Caudate nucleus (tissue), 63 donors: ENCODE measurements at places on chromosomes 11 and 22.

GRCh38 chr11:123375832-123376231 is 54.2 kb upstream of the GRAMD1B start:
- DNase-seq, result no peak

GRCh38 chr22:27318516-27318915 is 483.0 kb downstream of the MN1 start:
- peak; percentile 67 for DNase-seq

DNA sequence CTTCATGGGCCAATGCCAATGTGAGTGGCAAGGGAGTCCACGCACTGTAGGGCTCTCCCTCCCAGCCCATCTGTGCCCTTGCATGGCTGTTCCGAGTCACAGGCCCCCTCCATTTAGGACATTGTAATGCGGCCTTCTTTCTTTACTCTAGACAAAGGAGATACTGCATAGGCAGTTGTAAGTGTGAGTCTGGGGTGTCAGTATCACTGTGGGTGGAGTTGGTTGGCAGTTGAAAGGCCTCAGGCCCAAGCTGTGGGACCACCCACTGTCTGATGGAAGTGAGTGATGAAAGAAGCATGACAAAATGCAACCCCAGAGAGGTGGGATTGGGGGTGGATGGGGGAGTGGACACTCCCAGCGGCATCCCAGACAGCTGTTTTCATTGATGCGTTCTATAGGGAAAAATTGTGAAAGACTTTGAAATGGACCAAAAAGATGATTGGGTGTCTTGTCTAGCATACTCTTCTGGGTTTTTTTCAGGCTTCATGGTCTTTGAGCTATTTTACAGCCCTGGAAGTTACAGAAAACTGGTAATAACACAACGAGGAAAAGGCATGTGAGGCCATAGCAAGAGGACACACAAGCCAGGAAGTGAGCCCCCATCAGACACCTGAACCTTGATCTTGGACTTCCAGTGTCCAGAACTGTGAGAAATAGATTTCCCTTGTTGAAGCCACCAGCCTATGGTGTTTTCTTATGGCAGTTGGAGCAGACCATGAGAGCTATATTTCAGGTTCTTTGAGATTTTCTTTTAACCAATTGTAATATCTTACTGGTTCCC is 114.6 kb downstream of the NECTIN1 start:
- DNase-seq, result no peak

DNA sequence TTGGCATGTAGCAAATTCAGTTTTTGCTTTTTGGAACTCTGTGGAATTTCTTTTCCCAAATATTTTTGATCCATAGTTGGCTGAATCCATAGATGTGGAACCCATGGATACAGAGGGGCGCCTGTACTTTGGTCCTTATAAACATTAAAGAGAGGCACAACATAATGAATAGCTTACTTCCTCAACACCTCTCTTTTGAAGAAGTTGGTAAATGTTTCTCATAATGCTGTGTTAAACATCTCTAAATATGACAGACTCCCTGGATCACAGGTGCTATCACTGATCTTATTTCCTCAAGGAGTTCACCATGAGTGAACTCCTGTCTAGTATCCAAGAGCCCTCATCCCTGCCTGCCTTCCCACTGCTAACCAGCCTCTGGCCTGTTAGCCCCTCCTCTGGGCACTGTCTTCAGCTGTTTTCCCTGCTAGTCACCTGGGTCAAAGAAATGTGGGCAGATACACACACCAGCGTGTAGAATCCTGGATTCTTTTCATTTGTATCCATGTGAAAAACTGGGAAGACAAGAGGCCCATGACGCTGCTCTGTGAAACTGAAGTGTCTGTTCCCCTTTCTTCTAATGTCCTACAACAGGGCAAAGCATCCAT is 63.7 kb downstream of the HIRA start:
- no peak for DNase-seq

GRCh38 chr11:69682221-69682620 is 7.1 kb upstream of the LTO1 start:
- DNase-seq, result no peak
